ENCODE measurements at places on chromosomes 11 and 22.

GRCh38 chr11:90134478-90135003 lies at the start of gene NAALAD2:
TSS of gene NAALAD2 (plus strand) at chr11:90134663. CDS start at chr11:90134759, 96 bp downstream.
- DNase-seq = no peak

DNA sequence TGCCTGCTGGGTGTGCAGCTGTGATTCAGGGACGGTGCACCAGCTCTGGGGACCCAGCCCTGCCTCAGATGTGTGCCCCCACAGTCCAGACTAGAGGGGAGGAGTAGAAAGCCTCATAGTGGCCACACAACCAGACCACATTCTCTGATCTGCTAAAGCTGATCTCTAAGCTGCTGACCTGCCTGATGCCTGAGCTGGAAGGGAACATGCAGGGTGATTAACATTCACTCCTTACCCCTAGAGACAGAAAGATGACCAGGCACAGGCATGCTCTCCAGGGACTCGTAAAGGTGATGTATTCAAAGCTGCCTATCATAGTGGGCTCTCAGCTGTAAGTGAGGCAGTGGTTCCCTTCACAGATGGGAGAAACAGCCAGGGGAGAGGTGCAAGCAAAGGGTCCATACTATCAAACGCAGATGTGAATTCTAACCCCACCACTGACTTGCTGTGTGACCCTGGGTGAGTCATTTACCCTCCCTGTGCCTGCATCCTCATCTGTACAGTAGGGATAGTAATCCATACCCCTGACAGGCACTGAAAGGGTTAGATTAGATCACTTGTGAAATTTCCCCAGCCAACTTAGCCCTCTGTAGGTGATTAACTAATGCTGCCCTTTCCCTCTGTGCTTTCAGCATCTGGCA lies 29.0 kb upstream of the LRRC32 start:
- no peak for DNase-seq

DNA sequence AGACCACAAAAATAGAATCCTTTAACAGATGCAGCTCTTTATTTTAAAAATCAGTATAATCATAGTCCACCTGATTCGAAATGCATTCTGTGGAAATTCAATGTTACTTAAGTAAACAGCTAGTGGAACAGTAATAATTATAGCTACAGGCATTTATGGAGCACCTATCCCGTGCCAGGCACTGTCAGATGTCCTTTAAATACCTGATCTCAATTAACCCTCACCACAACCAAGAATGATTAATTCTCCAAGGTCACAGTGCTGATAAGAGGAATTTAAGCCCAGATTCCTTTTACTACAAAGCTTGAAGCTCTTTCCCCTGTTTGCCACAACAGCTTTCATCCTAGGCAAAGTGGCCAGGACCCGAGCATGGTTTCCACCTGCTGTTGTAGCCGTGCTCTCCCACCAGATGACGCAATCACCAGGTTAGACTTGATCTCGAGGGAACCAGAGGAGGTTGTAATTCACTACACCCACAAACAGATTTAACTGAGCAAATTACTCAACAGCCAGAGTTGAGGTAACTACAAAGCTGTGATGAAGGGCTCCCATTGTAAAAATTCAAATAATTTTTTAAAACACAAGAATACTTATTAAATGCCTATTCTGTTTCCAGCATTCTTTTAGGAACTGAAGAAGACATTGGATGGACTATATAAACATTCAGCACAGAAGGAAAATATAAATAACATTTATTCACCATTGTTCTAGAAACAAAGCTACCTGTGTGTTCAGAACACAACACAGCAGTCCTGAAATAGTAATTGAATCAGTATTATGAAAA lies 10.3 kb downstream of the PRDM10 start:
- DNase-seq = peak; percentile 36

GRCh38 chr11:76629853-76630599 lies 40.5 kb downstream of the LRRC32 start:
- DNase-seq = peak; percentile 19

GRCh38 chr22:29311464-29312217 lies 3.9 kb downstream of the RASL10A start:
- DNase-seq = no peak

- no peak for DNase-seq
Measured at GRCh38 chr22:48244388-48245195, 1482.1 kb downstream of the TBC1D22A start.

GRCh38 chr11:71095294-71095850 lies 157.0 kb downstream of the SHANK2 start:
- DNase-seq = no peak

- DNase-seq = no peak
Measured at GRCh38 chr11:64218628-64219353, 7.2 kb downstream of the TRPT1 start.

- no peak for DNase-seq
Measured at GRCh38 chr22:20909543-20910303, 7.5 kb upstream of the CRKL start.

- no peak for DNase-seq
Measured at GRCh38 chr11:93330446-93330984, at the start of gene DEUP1. TSS of gene DEUP1 (plus strand) at chr11:93330742. CDS start at chr11:93332260, 1,518 bp downstream.

- DNase-seq = no peak
Measured at GRCh38 chr22:26883393-26883792, 226.0 kb downstream of the MIAT start.

- DNase-seq = no peak
Measured at GRCh38 chr11:77557553-77557952, 32.2 kb upstream of the AQP11 start.

DNA sequence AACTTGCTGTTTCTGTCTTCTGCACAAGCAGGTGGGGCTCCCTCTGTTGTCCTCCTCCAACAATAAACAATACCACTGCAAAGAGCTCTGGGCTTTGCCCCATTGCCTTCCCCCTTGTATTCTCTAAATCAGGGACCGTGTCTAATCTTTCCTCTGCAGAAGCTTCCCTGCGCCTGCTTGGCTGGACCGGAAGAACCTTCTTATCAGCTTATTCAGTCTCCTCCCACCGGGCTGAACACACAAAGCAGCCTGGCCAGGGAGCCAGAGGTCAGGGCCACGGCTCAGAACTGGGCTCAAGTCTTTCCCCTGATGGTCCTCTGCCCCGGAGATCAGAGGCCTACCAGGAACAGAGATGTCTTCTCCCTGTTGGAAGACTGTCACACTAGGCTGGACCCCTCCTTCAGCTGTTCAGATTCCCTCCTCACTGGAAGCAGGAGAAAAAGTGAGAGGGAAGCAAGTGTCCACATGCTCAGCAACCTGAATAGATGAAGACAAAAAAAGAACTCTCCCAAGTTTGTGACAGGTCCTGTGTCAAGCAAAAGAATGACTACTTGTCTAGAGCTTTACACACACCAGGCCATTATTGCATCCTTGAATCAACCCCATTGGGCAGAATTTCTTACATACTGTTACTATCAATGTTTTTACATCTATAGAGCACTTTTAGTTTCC lies 63.7 kb downstream of the RAB30 start:
- DNase-seq = no peak

DNA sequence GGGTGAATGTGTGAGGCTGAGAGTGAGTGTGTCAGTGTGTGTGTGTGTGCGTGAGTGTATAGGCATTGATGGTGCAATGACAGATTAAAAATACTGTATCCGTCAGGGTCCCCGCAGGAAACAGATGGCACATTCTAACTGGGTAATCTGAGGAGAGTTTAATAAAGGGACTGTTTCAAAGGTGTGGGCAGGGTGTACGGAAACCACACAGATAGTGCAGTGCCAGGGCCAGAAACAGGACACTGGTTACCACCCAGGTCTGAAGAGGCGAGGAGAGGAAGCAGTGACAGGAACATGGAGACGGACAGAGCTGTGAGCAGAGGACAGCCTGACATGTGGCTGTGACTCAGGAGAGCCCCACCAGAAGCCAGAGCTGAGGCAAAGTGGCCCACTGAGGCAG lies 16.5 kb downstream of the P2RX3 start:
- no peak for DNase-seq

DNA sequence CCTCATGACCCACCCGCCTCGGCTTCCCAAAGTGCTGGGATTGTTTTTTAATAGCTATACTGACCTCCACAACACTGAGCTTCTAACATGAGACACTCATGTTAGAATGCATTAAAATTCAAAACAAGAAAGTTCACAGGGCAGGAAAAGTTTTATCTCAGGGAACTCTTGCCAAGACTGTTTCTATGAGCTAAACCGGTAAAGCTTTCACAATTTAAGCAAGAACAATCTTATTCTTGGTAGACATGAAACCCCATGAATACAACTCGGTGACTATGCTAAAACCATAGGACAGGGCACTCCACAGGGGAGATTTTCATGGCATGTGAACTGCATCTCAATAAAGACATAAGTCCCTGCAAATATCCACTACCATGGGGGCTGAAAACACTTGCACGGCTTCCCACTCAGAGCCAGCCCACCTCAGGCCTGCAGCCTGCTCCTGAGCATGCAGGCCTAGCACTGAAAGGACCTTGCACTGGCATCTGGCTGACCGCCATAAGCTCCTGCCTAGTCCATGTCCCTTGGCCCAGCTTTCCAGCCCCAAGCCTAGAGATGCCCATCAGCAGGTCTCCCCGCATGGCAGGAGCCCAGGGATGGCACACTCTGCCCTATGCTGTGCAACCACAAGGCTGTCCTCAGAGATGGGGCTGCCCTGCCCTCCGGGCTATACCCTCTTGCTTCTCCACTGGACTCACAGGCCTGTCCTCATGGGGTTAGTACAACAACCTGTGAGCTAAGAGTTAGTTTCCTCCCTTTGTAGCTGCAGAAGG lies 58.4 kb downstream of the DGCR2 start:
- no peak for DNase-seq

DNA sequence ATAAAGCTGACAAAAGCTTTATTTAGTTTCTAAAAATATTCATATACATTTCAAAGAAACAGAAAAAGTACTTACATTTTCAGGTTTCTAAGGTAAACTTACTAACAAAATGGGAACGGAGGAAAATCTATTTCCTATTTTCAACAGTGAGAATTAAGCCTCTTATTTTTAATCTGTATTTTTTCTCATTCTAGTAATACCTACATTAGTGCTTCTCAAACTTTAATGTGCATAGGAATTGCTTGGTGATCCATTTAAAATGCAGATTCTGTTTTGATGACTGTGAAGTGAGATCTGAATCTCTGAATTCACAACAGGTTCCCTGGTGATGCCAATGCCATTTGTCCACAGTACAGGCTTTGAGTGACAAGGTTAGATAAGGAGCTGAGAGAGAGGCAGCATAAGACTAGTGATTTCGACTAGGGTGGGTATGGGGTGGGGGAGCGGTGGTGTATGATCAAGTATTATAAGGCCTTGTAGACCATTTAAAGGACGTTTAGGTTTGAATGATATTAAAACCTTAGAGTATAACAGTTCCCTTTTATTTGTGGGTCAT lies 402.8 kb downstream of the CNTN5 start:
- no peak for DNase-seq

GRCh38 chr11:73215191-73216134 lies 2.6 kb upstream of the P2RY2 start:
- DNase-seq = no peak

DNA sequence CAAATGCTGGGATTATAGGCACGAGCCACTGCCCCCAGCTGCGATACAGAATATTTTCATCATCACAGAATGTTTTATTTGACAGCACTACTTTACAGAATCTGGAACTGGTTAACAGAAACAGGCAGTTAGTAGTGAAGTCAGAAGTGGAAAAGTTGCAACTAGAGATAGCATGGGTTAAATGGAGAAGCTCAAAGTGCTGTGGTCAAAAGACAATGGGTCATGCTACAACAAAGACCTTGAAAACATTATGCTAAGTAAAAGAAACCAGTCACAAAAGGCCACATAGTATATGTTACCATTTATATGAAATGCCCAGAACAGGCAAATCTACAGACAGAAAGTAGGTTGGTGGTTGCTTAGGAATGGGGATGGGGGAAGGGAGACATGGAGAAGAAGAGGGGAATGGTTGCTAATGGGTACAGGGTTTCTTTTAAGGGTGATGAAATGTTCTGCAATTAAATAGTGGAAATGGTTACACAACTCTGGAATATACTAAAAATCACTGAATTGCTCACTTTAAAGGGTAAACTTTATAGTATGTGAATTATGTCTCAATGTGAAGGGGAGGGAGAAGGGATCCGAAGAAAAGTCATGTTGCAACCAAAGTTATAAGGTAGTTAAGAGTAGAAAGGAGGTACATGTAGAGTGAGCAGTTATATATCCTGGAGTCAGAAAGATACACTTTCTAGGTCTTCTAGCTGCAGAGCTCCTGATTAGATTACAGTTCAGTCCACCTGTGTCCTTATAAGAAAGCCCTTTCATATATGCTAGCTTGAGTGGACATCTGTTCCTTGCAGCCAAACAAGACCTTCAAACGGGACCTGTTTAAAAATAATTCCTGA lies 46.3 kb upstream of the RAPSN start:
- no peak for DNase-seq

- no peak for DNase-seq
Measured at GRCh38 chr11:119763071-119763728, 34.2 kb upstream of the NECTIN1 start.

DNA sequence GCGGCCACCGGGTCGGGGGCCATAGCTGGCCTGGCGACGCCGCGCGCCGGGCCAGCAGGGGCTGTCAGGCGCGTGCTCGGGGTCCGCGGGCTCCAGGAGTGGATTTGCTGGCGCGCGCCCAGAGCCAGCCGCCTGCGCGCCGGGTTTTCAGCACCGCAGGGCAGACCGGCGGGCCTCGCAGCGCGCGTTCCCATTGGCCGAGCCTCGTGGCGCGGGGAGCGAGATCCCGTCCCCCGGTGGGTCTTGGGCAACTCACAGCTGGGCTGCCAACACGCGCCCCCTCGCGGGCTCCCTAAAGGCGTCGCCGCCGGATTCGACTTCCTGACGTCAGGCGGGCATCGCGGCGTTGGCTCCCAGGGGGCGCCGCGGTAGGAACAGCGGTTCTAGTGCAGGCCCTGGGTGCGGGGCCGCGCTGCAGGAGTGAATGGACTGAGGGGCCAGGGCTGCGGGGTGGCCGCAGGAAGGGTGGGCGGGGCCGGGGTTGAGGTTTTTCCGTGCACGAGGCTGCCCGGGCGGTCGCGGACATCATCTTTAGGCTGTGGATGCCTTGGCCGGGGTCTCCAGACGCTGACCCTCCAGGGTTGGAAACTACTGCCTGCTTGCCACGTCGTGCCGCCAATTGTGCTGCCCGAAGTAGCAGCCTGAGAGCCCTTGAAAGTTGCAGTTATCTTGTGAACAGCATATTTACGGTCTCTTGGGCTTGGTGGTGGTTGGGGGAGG lies at the start of gene FADS1:
FADS1 (minus strand) TSS at position 268 of the 720 bp plus-strand sequence; CDS start at position 194, 74 bp downstream.
- DNase-seq = peak; percentile 58

DNA sequence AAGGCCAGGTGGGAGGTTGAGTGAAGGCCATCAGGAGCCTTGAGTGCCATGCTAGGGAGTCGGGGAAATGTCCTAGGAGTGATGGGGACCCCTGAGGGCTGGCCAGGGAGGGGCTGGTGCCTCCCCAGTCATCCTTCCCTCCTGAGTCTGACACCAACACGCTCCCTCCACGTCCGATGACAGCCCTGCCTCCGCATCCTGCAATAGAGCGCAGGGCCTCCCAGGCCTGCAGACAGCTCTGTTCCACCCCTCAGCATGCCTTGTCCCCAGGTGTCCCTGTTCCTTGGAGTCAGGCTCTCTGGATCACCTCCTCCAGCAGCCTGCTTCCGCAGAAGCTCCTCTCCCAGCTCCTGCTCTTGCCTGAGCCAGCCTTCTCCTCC lies 3.1 kb downstream of the RAC2 start:
- DNase-seq = no peak

GRCh38 chr11:34468209-34468841 lies 29.6 kb downstream of the CAT start:
- peak; percentile 33 for DNase-seq
